Ascending aorta (tissue), 2 donors: ENCODE measurements at places on chromosomes 5 and 9. TPM values are rescaled to one million over a fixed set of nuclear protein-coding genes. Genes with fewer than 3 reads are reported as not detected.

Gene MAMDC2
- total RNA-seq = 3.4 TPM

Gene SLC34A1
- not detected for total RNA-seq

- H3K4me1 ChIP-seq = no peaks in the 10 kb centered on the region
- no peak for DNase-seq
- H3K4me3 ChIP-seq = no peak overlapping the region
- no peaks in the 10 kb centered on the region for H3K36me3 ChIP-seq
- no peaks in the 10 kb centered on the region for H3K27me3 ChIP-seq
- H3K27ac ChIP-seq = no peak overlapping the region
These were observed 151.4 kb downstream of the HSD17B3 start for GRCh38 chr9:96150324-96151227.

GRCh38 chr5:149294872-149295829 lies 23.5 kb downstream of the AFAP1L1 start:
- no peaks in the 10 kb centered on the region for H3K36me3 ChIP-seq
- no peaks in the 10 kb centered on the region for H3K27me3 ChIP-seq
- H3K4me3 ChIP-seq = no peak overlapping the region
- H3K4me1 ChIP-seq = no peaks in the 10 kb centered on the region
- no peak for DNase-seq
- no peak overlapping the region for H3K27ac ChIP-seq

GRCh38 chr5:97000391-97000790 lies 64.5 kb downstream of the LNPEP start:
- no peak overlapping the region for H3K27ac ChIP-seq
- no peaks in the 10 kb centered on the region for H3K4me1 ChIP-seq
- DNase-seq = no peak
- H3K27me3 ChIP-seq = no peaks in the 10 kb centered on the region
